ENCODE measurements at places on chromosomes 2 and 18. TPM values are rescaled to one million over a fixed set of nuclear protein-coding genes. Genes with fewer than 3 reads are reported as not detected.
A peak's percentile ranks its signal among the peaks of the same experiment; 100 is the strongest.

DNA sequence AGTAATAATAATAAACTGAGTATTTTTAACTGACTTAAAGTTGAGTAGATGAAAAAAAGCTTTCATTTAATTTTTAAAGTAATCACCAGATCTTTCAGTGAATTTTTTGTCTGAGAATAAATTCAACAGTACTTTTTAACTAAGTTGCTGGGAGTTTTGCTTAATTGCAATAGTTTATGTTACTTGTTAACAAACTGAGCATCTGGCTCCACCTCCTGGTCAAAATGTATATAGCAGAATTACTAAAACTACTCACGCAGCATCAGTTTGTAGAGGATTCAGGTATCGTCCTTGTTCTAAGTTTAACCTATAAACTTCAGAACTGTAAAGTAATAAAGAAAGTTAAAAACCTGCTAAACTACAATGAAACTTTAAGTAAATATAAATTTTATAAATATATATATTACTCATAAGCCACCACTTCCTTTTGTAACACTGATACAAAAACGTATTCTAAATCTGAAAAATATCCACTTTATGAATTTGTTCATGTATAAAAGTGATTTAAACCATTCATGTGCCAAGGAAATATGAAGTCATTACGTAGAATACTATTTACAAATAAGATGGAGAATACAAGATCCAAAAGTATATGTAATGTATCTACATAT lies 21.3 kb downstream of the NOL10 start:
- DNase-seq = peak; percentile 67

GRCh38 chr2:105951384-105951694 lies 206.6 kb downstream of the NCK2 start:
- no peak for DNase-seq

- DNase-seq = no peak
These were observed 524.1 kb upstream of the CNTNAP5 start for GRCh38 chr2:123500988-123501387.

GRCh38 chr2:97997784-97998392 lies 2.1 kb upstream of the TMEM131 start:
- no peak for DNase-seq

DNA sequence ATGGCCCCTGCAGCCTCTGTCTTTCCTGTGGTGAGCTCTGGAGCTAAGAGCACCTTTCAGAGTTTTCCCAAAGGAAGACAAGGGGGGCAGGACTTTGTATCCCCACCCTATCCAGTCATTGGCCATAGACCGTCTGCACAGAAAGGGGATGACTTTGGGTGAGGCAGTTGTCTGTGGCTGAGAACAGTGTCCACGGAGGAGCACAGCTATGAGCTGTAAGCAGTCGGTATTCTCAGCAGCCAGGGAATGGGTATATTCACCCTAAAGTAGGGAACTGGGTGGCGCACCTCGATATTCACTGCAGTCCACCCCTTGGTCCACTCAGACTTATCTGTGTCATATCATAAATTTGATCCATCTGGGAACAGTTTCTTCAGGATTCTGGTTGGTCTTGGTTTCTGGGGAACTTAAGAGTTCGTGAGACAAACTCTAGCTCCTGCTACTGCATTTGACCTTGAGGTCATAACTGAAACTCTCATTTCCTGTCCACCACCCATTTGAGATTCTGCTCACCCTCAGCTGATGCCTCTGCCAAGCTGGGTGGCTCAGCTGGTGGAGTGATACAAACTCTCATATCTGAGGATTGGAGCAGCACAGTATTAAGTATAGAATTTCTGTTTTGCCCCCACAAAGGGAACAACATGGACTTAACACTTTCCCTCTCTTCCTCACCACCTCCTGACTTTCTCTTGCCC lies 45.2 kb upstream of the SCG2 start:
- DNase-seq = no peak

DNA sequence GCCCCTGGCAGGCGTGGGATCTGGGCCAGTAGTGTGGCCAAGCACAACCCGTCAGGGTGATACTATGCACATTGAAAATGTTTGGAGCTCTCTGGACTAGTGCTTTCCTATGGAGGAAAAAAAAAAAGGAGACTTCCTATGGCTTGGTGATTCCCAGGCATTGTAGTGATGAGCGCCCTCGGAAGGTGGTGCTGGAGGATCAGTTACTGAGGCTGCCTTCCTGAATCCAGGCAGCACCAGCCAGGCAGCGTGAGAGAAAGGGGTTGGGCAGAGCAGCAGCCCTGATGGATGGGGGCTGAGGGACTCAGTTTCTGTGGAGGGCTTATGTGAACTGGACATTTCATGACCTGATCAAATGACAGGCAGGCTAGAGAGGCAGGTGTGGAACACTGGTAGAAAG lies 70.9 kb downstream of the CHRNA1 start:
- no peak for DNase-seq

- no peak for DNase-seq
These were observed 145.5 kb downstream of the ADCYAP1 start for GRCh38 chr18:1050012-1050657.

GRCh38 chr18:21684731-21685130 lies 19.8 kb downstream of the ABHD3 start:
- no peak for DNase-seq

GRCh38 chr2:63827749-63828148 lies 13.9 kb upstream of the UGP2 start:
- DNase-seq = no peak

- no peak for DNase-seq
These were observed 109.6 kb upstream of the CDC42EP3 start for GRCh38 chr2:37781028-37781427.

DNA sequence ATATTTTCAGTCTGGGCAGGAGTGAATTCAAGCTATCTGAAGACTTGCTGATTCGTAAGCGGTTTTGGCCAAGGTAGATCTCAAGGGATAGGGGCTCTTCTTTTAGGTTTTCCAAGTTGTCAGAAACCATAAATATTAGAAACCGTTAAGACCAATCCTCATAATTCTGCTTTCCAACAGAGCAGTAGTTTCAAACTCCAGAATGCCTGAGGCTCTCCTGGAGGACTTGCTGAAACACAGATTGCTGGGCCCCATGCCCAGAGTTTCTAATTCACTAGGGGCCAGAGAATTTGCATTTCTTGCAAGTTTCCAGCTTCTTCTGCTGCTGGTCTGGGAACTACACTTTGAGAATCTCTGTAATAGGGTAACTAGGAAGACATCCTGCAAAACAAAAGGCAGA lies 1855.7 kb upstream of the CELF4 start:
- peak; percentile 89 for DNase-seq

Gene LPIN1
- polyA plus RNA-seq = 12.2 TPM

Gene ARHGAP28
- polyA plus RNA-seq = 30.6 TPM

Gene CD302
- polyA plus RNA-seq = 17.1 TPM

Measured in muscle of back (tissue), 13 donors.